ENCODE measurements at places on chromosomes 13 and 19.

DNA sequence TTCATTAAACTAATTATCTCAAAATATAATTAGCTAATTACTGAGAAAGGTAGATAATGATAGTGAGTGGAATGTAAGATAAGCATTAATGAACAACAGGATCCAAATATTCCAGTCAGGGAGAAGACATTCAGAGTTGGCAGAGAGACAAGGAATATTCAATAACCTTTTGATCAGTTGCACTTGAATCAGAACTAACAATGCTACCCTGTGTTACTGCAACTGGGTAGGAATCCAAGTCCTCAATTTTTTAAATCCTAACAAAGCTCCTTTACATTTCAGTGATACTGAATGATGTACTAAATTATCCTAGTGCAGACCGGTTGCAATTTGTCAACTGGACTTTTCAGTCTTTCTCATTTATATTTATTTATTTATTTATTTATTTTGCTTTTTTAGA is 107.1 kb upstream of the MIR17HG start:
- no peak for DNase-seq

DNA sequence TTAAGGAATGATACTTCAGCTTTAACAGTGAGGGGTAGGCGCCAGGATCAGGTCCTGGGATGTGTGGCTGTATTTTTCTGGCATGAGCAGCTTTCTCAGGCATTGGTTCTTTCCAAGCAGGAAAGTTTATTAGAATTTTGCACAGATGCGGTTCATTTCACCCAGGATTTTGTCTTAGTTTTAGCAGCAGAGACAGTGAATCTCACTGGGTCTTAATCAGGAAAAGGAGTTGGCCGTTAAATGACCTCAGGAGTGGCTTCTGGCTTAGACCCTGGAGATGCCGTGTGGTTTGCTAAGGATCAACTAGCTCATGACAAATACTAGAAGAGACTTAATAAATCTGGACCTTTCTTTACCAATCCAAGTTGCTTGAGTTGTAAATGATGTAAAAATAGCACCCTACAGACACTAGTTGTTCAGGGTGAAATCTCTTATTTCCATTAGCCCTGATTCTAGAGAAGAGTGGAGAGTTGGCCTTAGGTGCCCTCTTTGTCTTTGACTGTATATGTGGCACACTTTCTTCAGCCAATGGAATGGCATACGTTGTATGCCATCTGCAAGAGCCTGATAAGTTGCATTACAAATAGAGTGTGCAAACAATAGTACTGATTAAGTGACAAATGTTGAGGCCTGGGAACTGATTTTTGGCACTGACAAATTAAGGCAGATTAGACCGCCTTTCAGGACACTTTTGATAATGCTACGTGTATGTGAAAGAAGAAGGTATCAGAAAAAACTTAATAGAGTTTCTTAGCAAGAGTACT is 34.0 kb downstream of the LRCH1 start:
- no peak for DNase-seq

DNA sequence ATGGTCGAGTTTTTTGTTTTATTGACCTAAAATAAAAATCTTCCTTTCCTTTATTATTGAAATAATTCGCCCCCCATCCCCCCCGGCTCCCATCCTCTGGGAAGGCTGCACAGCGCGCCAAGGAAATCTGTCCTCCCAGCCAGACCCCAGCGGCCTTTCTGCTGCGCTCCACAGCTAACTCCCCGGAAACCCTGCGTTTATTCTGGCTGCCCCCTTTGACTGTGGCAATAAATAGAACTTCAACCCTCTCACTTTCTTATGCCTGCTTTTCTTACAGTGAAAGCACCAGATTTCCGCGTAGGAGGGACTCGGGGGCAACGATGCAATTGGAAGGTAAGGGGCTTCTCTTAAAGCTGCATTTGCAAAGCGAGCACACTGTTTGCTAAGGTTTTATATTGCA is 9.7 kb upstream of the C19orf12 start:
- no peak for DNase-seq

DNA sequence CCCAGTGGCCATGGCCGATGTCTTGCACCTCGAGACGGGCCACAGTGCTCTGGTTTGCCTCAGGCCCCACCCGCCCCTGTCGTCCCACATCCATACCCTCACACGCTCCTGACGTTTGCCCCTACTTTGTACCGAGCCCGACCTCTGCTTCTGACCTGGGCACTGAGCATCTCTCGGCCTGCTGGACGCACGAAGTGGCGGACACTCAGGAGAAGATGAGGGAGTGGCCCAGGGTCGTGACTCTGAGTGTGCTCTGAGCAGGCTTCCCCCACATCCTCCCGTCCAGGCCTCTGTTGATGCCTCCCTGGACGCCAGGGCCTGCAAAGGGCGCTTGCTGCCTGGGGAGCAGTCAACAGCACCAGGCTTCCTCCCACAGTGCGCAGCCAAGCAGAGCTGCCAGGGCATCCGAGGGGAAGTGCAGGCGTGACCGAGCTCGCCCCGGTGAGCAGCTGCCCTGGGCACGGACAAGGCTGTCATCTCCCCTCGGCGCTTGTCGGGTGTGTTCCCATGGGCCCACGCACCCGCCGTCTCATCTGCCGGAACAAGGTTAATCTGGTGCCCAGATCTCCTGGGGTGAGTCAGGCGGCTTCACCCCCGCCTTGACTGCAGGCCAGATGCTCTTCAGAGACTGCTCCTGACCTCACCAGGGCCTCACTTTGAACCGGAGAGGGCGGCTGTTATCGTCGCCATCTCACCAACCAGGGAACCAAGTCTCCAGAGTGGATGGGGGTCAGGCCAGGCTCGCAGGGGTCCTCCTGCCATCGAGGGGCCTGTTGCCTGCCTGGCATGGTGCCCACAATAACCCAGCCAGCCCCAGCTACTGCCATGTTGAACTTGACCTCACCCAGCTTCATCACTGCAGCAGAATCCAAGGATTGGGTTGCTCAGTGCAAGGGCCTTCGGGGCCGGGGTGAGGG is 27.2 kb downstream of the COMP start:
- no peak for DNase-seq

GRCh38 chr19:2266183-2266993 is 10.2 kb upstream of the JSRP1 start:
- DNase-seq, result peak; percentile 26

DNA sequence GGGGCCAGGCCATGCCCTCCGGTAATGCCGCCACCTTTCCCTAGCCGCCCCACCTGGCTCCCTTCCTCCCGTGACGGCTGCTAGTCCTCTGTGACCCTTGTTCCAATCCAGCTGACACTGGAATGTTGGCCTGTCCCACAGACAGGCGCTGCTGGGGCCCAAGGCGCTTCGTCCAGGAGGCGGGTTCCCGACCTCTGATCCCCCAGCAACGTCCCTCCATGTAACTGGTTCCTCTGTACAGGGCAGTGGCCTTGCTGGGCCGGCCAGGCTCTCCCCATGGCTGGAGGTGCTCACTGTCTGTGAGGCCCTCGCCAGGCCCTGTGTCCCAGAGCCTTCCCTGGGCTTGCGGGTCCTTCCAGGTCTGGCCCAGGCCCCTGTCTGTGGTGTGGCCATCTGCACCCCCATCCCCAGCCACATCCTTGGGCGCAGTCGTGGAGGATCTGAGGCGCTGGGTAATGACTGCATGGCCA is 6.8 kb upstream of the GRIN3B start:
- no peak for DNase-seq

DNA sequence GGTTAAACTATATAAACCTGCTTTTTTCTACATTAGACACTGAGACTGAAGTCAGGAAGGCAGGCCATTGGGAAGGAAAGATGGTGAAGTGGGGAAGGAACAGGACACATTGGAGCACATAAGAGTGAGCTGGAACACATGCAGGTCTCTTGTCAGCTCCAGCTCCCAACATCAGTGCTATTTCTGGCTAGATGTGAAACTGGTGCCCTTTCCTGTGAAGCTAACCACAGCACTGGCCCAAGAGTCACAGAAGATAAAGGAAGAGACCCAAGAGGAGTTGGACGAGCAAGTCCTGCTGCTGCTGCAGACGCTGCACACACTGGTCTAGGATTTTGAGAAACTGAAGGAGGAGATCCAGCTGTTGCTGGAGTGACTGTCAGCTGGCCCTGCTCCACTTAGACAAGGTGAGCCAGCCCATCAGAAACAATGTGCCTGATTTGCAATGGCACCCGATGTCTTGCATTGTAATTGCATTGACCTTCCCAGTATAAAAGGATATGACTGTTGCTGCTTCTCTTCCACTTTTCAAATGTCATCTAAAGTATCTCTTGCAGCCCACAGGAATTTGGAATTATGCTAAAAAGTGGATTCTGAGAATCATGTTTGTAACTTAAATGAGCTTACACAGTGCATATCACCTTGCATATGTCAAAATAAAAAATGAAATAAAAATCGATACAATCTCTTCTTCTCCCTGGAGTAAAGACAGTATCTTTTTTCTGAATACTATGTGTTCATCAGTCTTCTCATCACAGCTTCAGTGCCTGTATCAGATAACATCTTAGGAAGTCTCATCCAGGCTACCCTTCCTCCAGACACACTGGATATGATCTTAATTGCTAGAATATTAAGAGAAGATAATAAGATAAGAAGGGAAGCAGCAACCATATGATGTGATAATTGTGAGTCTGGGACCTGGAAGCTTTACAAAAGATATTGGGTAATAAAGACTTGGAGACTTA is 230.7 kb upstream of the SPRY2 start:
- DNase-seq, result no peak

DNA sequence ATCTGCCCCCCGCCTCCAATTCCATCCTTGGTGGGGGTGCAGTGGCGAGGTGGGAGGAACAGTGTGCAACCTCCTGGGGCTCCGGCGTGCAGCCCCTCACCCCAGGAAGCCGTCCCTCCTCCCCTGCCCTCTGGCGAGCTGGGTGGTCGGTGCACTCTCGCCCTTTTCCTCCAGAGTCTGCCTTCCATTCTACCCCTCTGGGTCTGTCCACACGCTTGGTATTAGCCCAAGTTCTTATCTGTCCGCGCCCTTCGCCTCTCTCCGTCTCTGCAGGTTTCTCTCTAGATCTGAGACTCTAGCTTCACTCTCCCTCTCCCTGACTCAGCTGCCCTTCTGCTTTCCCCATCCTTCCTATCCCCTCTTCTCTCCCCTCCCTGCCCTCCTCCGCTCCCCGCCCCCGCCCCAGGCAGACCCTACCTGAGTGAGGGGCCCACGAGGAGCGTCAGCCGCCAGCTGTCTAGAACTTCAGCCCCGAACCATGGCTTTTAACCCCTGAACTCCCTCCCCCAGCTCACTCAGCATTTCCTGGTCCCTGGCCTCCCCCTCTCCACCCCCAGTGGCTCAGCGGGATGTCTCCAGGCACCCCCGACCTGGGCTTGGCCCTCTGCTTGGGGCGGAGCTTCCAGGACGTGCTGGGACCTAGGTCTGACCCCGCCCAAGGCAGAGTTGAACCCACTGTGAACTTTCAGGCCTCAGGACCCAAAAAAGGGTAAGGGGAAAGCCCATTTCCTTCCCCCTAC is 499 bp upstream of the KLK13 start:
- DNase-seq, result no peak

DNA sequence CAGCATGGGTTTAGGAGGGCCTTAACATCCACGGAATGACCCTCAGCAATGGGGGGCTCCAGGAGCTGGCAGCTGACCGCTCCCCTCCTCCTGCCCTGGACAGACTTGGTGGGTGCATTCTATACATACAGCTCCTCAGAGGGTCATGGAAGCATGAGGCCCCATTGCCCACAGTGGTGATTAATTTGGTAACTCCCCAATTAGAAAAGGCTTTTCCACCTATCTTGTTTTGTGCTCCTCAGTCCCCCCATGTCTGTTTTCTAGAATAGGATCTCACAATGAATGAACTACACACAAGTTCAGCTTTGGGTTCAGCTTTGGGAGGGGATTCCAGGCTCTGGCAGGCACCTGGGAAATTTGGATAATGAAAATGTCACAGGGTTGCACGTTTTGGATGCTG is 707.8 kb downstream of the UQCRFS1 start:
- DNase-seq, result no peak

GRCh38 chr13:63409791-63410351 is 1994.2 kb upstream of the PCDH20 start:
- no peak for DNase-seq

DNA sequence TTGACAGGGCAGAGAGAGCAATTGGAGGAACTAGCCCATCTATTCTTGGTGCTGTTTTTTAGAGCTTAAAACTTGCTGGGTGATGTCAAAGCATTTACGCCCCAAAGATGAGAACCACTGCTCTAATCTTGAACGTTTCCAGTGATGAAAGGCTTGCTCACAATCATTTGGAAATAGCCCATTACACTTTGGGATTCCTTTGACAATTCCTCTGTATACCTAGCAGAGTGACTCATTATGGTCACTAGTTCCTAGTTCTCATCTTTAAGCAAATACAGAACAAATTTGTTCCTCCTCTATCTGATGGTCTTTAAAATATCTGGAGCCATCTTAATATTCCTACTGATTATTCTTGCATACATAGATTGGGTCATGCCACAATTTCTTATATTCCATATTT is 112.3 kb downstream of the GPC6 start:
- no peak for DNase-seq

DNA sequence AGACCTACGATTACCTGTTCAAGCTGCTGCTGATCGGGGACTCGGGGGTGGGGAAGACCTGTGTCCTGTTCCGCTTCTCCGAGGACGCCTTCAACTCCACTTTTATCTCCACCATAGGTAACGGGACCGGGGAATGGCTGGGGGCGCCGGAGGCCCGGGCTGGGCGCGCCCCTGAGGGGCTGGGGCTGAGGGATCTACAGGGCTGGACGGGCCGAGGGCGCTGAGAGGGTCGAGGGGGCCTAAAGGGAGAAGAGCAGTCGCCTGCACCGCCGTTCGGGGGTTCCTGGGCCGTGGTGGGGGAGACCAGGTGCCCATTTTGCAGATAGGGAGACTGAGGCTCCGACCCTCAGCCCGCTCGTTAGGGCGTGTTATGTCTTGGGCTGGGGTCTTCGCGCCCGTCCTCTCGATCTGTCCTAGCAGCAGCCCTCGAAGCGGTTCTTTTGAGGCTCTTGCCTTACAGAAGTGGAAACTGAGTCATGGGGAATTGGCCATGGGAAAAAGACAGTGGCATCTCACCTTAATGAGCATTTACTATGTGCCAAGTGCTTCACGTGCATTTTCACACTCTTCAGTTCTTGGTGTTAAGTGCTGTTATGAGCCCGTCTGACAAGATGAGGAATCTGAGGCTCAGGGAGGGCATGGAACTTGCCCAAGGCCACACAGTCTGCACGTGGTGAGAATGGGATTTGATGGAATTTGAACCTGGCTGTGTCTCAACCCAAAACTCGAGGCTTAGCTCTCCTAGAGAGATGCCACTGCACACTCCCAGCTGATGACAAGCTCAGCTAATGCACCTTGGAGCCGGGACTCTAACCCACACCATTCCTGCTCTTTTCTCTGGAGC is 442 bp downstream of the RAB8A start:
- DNase-seq, result no peak
